Epithelial cell of proximal tubule (primary cell): ENCODE measurements at places on chromosomes 7 and 10. TPM values are rescaled to one million over a fixed set of nuclear protein-coding genes. Genes with fewer than 3 reads are reported as not detected.

DNA sequence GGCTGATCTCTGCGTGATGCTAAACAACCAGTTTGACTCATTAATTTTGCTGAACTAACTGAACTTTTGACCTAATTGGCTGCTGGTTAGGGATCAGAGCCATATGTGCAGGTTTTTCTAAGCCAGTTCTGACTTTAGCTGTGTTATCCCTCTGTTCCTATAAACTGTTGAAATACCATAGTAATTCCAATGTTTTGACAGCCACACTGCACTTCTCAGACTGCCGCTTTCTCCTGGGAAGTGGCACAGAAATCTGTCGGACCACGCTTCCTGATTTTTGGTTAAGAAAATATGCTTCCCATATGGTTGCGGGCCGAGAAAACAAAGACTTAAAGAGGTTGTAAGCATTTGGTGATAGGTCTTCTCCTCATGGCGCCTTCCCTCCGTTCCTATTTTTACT, 42.3 kb downstream of the TBXAS1 start:
- no peak for DNase-seq

GRCh38 chr7:48109848-48110663, 21.0 kb downstream of the UPP1 start:
- no peak for DNase-seq

GRCh38 chr10:31147210-31147608, 115.5 kb upstream of the ZNF438 start:
- no peak for DNase-seq

TMEM229A gene
- not detected in 2 replicates for total RNA-seq

HYAL4 gene
- total RNA-seq = not detected in 2 replicates

DNA sequence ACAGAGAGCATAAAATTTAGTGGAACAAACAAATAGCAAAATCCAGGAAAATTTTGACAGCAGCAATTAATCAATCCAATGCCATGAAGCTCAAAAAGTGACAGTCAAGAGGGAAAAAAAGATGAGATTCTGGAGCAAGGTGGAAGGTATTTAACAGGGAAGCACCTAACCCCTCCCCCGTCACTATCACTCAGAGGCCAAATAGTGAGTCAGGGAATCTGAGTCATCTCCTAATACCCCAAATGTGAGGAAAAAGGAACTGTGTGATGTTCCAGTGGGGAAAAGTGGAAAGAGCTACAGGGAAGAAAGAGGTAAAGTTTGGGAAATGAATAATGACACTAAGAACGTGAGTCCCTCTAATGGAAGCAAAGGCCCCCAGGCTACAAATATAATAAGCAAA, 113.2 kb upstream of the PHF14 start:
- DNase-seq = no peak

DNA sequence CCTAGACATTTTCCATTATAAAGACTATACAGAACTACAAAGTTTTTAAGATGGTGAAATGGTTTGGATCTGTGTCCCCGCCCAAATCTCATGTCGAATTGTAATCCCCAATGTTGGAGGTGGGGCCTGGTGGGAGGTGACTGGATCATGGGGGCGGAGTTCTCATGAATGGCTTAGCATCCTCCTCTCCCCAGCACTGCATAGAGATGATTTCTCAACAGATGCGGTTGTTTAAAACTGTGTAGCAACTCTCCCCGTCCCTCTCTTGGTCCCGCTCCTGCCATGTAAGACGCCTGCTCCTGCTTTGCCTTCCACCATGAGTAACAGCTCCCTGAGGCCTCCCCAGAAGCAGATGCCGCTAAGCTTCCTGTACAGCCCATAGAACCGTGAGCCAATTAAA, 1.6 kb downstream of the FAM133B start:
- no peak for DNase-seq

HOXA9 gene
- 82.4 and 104 TPM in 2 replicates for total RNA-seq

DNA sequence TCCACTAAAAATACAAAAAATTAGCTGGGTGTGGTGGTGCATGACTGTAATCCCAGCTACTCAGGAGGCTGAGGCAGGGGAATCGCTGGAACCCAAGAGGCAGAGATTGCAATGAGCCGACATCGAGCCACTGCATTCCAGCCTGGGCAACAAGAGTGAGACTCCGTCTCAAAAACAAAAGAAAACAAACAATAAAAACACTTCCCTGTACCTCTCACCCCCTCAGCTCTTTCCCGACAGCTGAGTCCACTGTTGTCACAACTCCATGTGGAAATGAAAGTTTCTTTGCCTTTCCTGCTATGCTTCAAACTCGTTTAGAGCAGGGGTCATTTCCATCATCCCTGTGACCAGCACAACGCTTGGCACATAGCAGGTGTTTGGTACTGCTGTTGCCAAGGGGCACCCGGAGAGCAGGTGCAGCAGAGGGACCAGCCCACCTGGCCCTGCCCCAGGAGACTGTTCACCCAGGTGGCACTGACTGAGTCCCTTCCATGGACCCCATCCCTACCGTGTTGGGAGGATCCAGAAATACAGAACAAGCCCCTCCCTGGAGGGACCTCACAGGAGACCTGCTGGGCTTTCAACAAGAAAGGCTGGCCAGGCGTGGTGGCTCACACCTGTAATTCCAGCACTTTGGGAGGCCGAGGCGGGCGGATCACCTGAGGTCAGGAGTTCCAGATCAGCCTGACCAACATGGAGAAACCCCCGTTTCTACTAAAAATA, 4.9 kb downstream of the TMEM130 start:
- no peak for DNase-seq

DNA sequence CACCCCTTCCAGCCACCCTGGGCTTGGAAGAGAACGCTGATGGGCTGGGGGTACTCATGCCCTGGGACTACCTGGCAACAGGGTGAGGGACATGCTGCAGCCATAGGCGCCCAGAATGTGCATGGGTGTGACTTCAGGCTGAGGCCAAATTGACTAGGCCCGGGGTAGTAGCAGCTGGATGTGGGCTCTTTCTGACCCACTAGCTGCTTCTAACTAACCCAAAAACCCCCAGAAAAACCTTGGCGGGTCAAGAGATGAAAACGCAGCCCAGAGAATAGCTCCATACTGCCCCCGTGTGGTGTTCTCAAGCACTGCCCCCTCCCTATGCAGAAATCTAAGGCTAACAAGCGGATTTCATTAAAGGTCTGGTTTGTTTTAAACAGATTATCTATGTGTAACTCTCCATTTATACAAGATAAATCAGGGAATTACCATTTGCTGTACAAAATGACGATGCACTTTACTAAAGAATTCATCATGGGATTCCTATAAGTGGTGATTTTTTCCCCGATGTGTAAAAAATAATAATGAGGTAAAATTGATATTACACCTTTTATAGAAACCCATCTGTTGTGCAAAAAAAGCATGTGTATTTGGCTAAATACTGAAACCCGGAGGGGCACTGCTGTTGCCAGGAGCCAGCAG, 4.2 kb downstream of the SMARCD3 start:
- DNase-seq = no peak

DNA sequence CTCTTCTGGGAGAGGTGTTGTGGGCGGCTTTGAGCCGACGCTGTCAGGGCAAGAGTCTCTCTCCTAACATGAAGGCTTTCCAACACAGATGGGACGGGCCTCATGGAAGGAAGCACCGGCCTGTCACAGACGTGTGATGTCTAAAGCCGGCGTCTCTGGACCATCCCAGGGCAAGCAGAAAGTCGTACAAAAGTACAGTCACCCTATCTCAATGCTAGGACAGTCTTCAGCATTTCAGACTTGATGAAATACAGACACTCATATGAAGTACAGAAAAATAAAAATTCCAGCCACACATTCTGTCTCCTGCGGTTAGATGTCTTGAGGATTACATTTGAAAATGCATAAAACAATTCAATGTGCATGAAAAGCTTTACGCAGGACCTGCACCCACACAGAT, 30.6 kb downstream of the CYP2W1 start:
- DNase-seq = no peak

DNA sequence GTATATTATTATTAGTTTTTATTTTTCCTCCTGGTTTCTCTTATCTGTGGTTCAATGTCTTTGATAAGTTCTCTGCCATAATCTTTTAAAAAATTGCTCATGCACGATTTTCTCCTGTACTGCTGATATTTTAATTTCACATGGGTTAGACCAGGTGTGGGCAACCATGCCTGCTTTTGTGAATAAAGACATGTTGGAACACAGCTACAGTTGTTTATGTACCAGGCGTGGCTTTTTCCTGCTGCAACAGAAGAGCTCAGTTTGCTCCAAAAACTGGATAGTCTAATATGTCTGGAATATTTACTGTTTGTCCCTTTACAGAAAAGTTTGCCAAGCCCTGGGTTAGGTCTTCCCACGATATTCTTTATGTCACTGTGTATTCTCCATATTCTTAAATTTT, 105.2 kb downstream of the VWC2 start:
- no peak for DNase-seq

GRCh38 chr7:27966219-27966780, 214.3 kb downstream of the JAZF1 start:
- no peak for DNase-seq

GRCh38 chr10:21751341-21752310, 217.6 kb downstream of the MLLT10 start:
- DNase-seq = no peak

GRCh38 chr7:135712796-135713195, 15.2 kb downstream of the SLC13A4 start:
- DNase-seq = no peak

- no peak for DNase-seq
These were observed 28.4 kb upstream of the CDHR3 start for GRCh38 chr7:105934572-105935185.

FRMD4A gene
- total RNA-seq = 24.4 and 34.6 TPM in 2 replicates

DNA sequence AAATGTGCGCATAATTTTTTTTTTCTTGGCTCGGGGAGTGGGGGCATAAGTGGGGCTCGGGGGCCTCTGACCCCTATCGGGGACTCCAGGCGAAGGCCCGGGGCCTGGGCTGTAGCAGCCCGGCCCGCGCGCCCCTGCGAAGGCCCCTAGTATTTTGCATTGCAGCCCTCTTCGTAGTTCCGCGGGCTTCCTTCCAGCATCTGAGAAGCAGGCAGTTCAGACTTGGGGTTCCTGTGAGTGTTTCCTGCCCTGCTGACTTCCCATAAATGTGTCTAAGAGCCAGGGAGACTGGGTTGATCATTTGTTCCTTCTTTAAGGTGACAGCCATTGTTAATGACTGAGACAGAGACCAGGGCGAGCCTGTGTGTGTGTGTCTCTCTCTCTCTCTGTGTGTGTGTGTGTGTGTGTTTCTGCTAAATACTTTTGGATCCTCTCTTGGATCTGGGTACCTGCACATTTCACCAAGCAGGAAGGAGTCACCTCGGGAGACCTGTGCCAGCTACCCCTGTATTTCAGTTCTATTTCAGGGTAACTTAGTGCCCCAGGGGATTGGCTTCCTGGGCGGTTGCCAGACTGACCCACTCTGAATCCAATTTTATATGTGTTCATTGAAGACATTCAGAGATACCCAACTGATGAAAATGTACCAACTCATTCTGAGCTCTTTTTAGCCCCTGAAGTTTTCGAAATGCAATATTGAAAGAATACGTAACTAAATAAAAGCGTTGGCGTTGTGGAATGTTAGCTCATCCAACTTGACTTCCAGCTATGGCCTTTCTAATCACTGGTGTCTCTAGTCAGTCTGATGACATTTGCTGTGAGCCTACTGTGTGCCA, 805 bp downstream of the MSRB2 start:
- no peak for DNase-seq

GRCh38 chr10:60521974-60522405, 132.3 kb upstream of the ANK3 start:
- DNase-seq = no peak

- no peak for DNase-seq
These were observed 170.6 kb upstream of the GRB10 start for GRCh38 chr7:50953303-50953702.

DNA sequence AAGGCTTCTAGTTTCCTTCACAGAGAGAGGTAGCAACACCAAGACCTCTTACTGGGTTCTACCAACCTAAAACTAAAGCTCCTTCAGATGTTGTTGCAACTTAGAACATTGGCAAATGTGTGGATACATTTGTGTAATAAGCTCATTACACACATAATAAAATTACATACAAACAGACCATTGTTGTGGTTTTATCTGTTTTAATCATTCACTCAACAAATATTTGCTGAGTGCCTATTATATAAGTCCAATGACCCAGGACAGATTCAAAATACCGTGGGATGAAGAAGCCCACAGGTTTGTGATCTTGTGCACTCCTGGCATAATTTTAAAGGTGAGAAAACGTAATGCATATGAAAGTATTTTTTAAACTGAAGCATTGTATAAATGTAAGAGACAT, 160.4 kb upstream of the NPVF start:
- no peak for DNase-seq

DNA sequence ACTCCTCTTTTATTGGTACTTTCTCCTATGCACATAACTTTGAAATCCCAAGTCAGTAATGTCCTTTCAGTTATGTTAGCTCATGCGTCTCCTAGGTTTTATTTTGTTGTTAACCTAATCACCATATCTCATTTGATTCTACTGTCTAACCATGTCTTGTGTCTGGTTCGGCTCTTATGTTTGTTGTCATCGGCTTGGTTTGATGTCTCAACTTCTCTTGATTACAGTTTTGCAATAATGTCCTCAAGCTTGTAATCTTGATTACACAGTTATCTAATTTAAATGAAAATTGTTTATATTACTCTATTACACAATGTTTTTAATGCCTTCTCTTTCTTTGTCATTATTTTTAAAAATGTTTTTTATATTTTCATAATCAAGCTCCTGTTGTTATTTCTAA, 35.9 kb upstream of the SEMA3A start:
- DNase-seq = no peak

DNA sequence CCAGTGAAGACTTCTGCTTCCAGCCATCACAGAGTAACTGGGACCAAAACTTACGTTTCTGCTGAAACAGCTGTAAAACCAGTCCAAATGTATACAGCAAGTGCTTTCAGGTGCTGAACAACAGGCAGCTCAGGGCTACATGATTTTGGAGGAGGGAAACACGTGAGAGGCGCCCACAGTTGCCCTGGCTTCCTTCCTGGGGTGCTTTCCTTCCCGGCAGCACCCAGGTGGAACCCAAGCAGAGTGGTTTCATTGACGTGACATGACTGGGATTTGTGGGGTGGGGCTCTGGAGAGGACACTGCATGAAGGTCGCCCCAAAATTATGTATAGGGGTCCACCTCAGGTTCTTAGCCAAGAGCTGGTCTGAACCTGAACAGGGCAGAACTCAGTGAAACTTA, 34.2 kb downstream of the IL2RA start:
- DNase-seq = no peak

- no peak for DNase-seq
These were observed 952 bp downstream of the DNMBP start for GRCh38 chr10:100008708-100009282.

GRCh38 chr10:102859911-102860310, 5.9 kb downstream of the BORCS7 start:
- no peak for DNase-seq

GRCh38 chr10:86211691-86212390, 154.8 kb downstream of the GRID1 start:
- no peak for DNase-seq

PVRIG gene
- not detected in 2 replicates for total RNA-seq

GRCh38 chr7:140192176-140192575, 15.4 kb upstream of the KDM7A start:
- no peak for DNase-seq
